GM03348 (cell line): ENCODE measurements at places on chromosomes 3 and 15.

DNA sequence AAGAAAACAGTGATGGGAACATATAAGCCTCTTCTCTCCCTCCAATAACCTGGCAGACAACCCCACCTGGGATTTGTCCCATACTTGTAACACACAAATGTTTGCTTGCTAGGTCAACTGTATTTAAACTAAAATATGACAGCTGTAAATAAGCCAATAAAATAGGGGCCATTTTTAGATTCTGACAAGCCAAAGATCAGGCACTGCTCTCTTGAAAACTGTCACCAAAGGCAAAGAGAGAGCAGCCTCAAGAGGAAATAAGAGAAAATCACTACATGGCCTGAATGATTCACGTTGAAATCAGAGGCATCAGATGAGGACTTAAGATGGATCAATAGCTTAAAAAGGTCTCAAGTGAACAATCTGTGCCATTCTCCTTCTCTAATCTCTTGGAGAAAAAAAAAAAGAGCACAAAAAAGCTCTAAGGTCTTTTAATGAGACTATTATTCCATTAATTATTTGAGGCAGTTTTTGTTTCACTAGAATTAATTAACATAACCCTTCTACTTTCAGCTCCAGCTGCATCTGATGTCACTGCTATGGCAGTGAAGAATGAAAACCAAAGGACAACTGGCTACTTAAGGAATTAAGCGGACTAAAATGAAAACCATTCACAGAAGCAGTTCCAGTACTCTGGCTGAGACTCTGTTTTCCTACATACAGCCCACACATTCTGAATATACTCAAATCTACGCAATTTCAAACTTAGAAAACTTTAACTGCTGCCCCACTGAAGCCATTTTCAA, 19.0 kb downstream of the MYO5A start:
- no peak for DNase-seq

- DNase-seq = no peak
Observed at GRCh38 chr3:142251951-142252350, 26.6 kb upstream of the GK5 start.

GRCh38 chr3:87198774-87199173, 28.3 kb upstream of the CHMP2B start:
- no peak for DNase-seq

- peak; percentile 46 for DNase-seq
Observed at GRCh38 chr3:159796744-159797143, 191.9 kb upstream of the IL12A start.

DNA sequence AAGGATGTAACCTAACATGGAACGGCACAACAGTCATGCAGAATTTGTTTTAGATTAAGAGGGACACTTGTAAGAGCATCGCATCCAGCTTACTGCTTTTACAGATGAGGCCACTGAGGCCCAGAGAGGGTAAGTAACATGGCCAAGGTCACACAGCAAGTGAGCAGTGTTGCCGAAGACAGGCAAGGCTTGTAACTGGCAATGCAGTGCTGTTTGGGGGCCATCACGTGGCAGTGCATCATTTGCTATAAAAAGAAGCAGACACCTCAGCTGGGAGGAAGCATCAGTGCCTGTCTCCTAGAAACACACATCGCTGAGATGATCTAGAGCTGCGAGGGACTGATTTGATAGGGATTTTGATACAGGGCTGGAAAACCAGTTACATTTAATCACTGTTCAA, 108.2 kb upstream of the PROK2 start:
- no peak for DNase-seq

DNA sequence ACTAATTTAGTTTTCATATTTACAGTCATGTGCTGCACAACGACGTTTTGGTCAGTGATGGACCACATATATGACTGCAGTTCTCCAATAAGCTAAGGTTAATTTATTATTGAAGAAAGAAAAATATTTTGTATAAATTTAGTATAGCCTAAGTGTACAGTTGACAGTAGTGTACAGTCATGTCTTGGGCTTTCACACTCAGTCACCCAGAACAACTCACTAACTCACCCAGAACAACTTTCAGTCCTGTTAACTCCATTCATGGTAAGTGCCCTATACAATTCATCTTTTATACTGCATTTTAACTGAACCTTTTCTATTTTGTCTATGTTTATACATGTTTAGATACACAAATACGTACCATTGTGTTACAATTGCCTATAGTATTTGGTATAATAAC, 3.8 kb upstream of the GABRR3 start:
- no peak for DNase-seq

DNA sequence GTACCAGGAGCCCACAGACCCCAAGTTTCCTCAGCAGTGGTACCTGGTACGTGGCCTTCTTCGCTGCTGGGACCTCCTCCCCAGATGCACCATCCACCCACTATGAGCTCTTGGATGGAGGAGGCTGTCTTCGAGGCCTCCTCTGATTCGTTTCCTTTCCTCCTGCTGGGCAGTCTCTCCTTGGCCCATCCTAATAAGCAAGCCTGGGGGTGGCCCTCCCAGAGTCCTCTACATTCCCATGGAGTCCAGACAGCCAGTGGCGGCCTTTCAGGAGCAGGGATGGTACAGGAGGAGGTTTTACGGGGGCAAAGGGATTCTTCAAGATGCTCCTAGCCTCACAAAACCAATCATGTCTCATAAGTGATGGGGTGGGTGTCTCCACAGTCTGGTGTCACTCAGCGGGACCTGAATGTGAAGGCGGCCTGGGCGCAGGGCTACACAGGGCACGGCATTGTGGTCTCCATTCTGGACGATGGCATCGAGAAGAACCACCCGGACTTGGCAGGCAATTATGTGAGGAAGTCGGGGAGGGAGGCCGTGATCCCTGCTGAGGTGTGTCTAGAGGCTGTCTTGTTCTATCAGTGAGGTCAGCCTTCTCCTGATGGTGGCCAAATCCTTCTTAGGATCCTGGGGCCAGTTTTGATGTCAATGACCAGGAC, 7.7 kb upstream of the FES start:
- no peak for DNase-seq

- DNase-seq = no peak
Observed at GRCh38 chr3:153442799-153443487, 280.9 kb downstream of the RAP2B start.

- no peak for DNase-seq
Observed at GRCh38 chr3:36482256-36482655, 102.0 kb downstream of the STAC start.

GRCh38 chr15:52328680-52329079, 33.1 kb upstream of the MYO5C start:
- no peak for DNase-seq
